ENCODE measurements at places on chromosomes 2 and 18.

- no peak for DNase-seq
These were observed 61.4 kb upstream of the LGALSL start for GRCh38 chr2:64392529-64392928.

GRCh38 chr2:161177969-161178368 is 17.7 kb downstream of the TANK start:
- no peak for DNase-seq

DNA sequence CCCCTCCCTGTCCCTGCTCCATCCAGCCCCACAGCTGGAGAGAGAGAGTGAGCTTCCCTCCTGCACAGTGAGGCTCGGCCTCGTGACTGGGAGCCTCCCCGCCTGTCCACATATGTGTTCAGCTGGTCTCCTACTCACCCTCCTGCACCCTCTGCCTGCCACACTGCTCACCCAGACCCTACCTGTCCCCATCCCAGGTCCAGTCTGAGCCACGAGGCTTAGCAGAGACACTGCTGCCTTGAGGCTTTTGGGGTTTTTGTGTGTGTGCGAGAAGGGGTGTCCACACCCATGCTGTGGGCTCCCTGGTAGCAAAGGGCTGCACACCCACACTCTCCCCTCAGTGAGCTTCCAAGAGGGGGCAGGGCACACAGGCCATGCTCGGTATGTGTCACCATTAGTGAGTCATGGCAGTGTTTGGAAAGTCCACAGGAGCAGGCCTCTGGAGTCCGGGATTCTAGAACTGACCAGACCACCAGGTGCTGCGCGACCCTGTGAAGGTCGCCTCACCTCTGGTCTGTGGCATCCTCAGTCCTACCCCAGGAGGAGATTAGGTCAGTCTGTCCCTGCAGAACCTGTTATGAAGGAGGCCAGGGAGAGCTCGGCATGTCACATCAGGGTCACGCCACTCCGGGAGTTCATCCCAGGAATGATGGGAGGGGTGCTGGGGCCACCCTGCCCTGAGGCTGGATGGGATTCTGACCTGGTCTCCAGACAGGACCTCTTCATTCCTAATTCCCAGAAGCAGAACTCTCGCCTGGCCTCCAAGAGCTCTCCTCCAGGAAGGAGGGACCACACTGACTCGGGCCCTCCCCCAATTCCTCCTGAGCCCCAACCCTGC is 39.9 kb upstream of the SMAD7 start:
- DNase-seq = no peak

DNA sequence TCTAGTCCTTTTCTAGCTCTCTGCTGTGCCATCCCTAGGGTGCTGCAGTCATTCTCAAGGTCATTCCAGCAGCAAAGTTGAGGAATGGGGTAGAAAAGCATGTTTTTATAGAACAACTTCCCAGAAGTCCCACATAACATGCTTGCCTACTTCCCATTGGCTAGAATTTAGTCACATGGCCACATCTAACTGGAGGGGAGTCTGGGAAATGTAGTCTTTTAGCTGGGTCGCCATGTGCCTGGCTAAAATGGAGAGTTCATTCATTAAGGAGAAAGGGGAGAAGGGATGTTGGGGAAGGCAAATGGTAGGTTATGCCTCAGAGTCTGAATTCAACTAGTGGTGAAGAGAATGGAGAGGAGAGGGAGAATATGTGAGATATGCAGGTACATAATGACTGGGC is 85.7 kb downstream of the SLC4A3 start:
- DNase-seq = no peak

- DNase-seq = no peak
These were observed 41.3 kb downstream of the PSMG2 start for GRCh38 chr18:12744103-12744502.

- DNase-seq = no peak
These were observed 185.1 kb upstream of the CNTNAP5 start for GRCh38 chr2:123840016-123840415.

DNA sequence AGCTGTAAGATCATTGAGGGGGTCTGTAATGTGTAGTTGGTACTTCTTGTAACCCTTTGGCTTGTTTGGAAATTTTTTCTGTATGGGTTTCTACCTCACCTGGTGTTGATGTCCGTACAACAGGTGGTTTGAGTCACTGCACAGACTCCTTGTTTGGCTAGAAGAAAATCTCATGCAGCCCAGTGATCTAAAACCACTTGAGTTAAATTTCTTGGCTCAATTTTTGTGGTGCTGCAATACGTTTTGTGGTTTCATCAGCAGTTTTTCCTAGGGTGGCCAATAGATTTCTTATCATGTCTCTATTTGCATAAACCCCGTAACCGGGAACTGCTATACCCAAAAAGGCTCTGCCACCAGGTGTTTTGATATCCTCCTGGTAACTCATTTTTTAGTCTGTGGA is 43.4 kb downstream of the CERS6 start:
- DNase-seq = no peak

Measured in stimulated activated CD4-positive, alpha-beta T cell treated with anti-CD3 and anti-CD28 coated beads, TNF-alpha, amount 100 ng/mL, for 24 hours (primary cell).